ENCODE measurements at places on chromosomes 3 and 15.

DNA sequence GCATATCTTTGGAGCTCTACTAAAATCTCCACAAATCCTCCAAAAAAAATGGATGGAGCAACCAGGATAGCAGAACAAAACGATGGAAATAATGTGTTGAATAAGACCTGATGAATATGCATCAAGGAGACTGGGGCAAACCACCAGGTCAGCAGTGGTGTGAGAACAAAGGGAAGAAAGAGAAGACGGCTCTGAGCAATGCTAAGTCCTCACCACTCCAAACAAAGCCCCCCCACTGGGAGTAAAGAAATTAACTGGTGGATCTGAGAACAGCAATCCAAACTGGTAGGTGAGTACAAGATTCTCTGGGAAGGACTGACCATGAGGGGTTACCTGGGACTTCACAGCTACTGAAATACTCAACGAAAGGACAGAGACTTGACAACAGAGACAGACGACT lies 977.3 kb downstream of the TBL1XR1 start:
- DNase-seq: no peak

GRCh38 chr3:117790235-117790987 lies 1080.8 kb downstream of the TUSC7 start:
- no peak for DNase-seq

DNA sequence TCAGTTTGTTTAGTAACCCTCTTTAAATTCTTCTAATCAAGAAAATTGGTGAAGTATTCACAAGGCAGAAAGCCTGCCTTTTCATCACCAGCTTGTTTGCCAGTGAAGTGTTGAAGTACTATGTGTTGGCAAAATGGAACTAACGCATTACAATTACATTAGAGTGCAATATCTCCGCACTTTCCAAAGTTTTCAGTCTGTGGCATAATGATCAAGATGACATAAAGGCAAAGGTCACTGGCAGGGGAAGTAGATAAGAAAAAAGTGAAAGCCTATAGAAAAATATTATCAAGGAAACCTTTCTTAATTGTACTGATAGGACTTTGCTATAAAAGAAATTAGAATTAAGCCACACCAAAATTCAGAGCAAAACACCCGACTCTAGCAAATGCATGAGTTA lies 25.0 kb upstream of the TM4SF1 start:
- no peak for DNase-seq

DNA sequence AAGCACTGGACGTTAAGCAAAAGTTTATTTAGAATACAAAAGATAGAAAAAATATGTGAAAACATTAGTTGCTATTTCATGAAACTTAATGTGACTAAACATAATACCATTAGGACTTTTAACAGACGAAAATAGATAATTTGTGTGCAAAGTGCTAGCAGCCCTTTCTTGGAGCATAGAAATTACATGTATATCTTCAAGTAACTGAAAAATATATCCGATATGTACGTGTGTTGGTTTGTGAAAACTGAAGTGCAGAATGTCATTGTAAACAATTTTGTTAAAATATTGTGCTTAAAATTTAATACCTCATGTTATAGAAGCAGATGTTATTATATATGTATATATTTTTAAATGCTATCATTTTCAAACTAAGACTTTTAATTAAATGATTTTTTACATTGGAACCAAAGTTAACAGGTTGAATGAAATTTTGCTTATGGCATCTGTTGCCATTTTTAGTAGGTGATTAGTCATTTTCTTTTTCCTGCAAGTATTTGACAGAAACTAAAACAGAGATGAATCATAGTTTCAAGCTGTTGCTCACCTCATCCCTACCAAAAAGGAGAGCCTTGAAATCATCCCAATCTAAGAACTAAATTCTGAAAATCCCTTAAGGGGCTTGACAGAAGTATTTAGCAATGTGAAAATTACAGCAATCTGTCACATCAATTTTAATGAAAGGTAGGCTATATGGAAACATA lies 334.8 kb downstream of the NAALADL2 start:
- no peak for DNase-seq

DNA sequence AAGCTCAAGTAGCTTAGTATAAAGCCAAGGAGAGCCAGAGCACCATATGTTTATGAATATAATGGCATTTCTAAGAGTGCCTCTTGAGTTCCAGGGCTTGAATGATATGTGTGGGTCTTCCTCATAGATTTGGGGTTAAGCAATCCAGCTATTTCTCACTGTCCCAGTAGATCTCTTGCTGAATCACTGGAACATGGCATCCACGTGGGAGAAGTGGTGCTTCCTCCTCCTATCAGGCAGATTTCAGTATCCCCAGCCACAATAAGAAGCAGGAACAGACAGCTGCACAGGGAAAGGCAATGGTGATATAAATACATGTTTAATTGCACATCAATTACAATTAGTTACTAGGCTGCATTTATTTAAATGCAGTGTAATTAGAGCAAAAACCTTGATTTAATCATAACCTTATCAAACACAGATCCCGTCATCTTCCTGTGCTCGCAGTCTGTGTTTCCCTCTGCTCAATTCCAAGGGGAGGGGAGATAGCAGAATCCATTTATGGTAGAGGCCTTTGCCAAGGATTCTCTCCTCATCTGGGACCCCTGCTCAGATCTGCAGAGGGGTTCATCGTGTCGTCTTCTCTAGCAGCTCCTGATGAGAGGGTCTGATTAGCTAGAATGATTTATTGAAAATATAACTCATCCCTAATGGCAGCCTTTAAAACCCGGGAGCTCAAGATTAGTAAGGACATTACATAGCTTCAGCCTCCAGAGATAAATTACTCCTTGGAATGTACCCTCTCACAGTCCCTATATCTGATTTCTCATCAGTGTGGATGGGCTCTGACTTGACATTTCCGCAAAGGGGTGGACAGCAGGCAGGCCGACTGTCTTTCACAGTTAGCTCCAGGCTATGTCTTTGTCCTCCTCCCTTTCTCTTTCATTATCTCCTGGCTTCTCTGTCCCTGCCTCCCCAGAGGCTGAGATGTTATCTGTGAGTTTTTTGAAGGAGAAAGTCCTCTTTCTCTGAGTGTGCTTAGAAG lies 775.9 kb downstream of the AGBL1 start:
- no peak for DNase-seq

- DNase-seq: no peak
These were observed 219.5 kb upstream of the CBLB start for GRCh38 chr3:106088304-106088703.

GRCh38 chr3:22582266-22582665 lies 620.9 kb upstream of the UBE2E2 start:
- DNase-seq: no peak

- DNase-seq: no peak
These were observed 329.0 kb upstream of the SEMA6D start for GRCh38 chr15:47388299-47388698.

DNA sequence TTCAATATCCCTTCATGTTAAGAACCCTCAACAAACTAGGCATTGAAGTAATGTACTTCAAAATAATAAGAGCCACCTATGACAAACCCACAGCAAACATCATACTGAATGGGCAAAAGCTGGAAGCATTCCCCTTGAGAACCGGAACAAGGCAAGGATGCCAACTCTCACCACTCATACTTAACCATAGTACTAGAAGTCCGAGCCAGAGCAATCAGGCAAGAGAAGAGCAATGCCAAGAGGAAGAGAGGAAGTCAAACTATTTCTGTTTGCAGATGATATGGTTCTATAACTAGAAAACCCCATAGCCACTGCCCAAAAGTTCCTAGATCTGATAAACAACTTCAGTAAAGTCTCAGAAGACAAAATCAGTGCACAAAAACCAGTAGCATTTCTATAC lies 161.9 kb downstream of the UBE2E2 start:
- DNase-seq: no peak
